T-helper 17 cell (primary cell): ENCODE measurements at places on chromosomes 3 and 15.

DNA sequence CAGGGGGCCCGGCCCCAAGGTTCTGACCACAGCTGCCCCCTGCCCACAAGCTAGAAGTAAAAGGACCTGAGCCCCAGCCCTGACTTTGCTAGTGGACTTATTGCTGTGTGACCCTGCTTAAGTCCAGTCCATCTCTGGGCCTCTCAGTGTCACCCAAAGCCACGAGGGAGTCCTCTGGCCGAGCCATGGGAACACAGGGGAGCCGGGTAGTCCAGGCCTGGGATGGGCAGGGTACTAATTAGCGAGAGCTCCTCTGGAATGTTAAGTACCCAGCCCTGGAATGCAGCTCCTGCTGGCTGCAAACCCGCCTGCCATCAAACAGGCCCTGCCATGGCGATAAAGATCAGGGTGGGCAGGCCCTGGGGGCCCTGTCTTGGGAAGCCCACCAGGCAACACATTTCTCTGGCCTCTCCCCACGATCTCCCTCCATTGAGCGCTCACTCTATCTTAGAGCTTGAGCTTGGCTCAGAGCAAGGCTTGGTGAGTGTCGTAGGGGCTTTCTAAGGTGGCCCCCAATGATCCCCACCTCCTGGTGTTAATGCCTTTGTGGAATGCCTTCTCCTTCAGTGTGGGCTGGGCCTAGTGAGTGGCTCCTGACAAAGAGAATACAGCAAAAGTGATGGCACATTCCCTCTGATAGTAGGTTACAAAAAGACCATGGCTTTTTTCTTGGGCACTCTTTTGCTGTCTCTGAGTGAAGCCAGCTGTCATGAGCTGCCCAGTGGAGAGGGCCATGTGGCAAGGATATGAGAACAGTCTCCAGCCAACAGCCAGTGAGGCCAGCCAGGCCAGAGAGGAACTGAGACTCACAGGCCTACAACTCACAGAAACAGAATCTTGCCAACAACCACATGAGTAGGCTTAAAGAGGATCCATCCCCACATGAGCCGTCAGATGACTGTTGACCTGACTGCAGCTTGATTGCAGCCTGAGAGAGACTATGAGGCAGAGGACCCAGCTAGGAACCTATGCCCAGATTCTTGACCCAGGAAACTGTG, 133.1 kb downstream of the SMAD6 start:
- no peak for DNase-seq

- DNase-seq = no peak
Observed at GRCh38 chr15:98941595-98942255, 65.9 kb downstream of the PGPEP1L start.

- DNase-seq = no peak
Observed at GRCh38 chr3:184184546-184185230, 1.3 kb upstream of the ABCF3 start.

DNA sequence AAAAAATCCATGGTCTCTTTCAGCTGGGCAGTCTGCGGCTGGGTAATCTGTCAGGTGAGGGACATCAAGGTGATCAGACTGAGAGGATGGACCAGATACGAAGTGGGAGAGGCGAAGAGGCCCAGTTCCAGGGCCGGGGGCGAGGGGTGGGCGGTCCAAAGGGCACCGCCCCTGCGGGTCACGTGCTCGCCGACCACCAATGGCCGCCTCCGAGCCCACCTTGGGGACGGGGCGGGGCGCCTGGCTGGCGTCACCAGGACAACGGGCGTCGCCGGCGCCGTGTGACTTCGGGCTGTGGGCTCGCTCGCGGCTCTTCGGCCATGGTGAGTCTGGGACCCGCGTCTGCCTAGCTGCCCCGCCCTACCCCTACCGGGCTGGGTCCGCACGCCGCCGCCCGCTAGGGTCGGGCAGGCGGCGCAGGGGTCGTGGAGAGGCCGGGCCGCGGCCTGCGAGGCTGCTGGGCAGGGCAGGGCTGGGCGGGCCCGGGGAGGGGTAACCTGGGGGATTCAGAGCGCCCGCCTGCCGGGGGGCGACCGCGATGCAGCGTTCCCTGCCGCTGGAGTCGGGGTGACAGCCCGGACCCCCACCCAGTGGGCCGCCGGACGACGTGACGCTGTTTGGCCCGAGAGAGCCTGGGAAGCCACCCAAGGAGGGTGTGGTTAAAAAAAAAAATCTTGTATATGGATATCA, at the start of gene FBXL2:
Gene FBXL2 (plus strand): TSS at position 250 of the 690 bp plus-strand sequence. CDS start 71 bp downstream, at position 321.
- DNase-seq = no peak

GRCh38 chr15:99331381-99331780, 80.1 kb downstream of the LRRC28 start:
- DNase-seq = no peak

GRCh38 chr3:99774467-99774866, 43.2 kb upstream of the CMSS1 start:
- DNase-seq = no peak

DNA sequence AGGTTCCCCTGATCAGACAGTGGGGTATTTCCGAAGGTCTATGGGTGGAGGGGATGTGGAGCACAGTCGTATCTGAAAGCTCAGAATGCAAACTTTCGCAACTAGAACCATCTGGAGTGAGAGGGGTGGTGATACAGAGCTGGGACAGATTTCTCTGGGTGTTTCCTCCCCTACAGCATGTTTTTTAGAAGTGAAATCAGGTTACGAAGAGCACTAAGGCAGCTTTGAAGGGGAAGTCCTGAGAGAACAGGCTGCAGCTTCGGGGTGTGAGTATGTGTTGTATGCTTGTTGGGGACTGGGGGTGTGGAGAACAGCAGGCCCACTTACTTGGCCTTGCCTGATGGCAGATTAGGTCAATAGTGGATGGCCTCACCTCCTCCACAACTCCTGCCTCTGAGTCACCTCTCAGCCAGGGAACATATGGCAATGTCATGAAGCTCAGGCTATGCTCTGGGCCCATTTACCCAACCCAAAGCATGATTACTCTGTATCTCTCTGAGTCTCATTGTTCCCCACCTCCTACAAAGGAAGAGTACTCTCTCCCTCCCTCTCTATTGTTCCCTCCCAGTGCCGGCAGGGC, 107.2 kb upstream of the RASGRP1 start:
- peak; percentile 50 for DNase-seq

GRCh38 chr15:76135516-76135915, 75.7 kb downstream of the TMEM266 start:
- no peak for DNase-seq

DNA sequence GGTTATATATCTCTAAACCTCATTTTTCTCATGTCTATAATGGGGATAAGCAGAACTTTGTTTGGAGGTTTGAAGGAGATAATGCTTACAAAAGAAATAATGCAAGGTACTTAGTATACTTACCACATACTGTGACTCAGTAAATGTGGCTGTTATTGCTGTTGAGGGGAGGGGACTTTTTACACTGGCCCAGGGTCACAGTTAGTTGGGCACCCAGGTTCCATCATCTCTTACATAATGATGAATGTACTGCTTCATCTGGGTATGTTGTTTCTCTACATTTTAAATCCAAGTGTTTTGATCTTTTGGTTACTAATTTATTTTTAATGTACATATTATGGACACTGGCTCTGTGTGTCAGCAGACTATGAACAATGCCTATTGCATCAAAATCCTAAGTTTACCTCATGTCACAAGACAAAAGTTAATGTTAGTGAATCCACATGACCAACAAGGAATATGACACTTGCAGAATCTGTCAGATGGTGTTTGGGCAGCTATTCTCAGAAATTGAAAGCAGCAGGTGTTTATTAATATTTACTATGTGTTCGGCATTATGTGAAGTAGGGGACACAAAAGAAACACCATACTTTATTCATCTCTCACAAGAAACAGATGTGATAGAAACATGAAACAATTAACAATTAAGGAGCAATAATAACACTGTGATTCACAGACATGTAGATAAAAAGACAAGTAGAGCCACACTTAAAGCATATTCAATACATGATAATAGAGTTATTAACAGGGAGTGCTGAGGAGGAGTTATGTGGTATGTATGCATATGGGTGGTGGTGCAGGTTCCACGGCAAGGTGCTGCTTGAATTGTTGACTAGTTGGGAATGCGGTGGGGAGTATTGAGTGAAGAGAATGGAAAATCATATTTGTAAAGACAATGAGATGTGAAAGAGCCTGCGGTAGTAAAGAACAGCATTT, 109.7 kb downstream of the GALK2 start:
- no peak for DNase-seq

GRCh38 chr3:69484507-69485393, 98.9 kb upstream of the FRMD4B start:
- no peak for DNase-seq

DNA sequence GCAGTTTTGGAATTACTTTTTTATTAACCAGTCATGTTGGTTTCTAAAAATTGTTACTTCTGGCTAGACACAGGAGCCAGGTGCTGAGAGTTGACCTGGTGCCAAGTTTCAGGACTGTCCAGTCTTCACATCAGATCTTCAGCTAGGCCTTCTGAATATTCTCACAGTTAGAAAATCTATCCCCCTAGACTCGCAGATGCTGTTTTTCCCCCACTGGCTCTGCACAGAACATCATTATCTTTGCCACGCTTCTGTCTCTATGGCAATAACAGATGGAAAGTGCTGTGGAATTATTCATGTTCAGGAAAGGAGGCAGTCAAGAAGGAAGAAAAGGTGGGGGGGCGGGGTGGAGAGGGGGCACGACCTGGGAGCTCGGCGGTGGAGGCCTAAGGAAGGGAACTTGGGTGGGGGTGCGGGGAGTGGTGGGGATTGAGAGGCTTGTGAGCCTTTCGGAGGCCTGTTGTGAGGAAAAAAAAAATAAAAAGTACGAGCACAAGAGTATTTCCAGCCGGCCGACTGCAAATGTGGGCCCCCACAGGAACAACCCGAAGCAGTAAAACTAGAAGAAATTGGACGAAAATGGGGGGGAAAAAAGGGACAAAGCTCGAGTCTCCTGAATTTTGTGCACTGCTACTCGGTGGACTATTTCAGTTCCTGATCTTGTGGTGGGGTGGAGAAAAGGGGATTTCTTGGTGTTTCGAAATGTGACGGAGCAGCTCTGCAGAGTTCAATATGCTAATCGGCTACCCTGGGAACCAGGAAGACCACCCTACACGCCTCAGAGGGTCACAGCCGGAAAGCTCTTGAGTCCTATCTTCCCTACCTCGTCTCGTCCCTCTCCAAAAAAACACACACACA, 1.5 kb upstream of the SKIL start:
- DNase-seq = peak; percentile 10

DNA sequence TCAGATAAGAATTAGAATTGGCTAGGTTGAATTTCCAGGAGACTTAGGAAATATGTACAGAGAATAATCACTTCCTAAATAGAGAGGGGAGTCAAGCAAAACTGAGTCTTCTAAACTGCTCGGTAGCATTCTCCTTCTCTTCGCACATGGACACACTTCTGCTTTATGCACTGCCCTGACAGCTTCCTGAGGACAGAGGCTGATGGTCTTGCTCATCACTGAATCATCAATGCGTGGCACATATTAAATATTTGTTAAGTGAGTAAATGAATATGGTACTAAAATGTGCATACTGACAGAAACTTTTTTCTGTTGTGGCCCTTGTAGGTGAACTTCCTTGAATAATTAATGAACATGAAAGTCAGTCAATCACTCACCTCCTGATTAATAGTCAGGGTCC, 315.5 kb downstream of the FHIT start:
- no peak for DNase-seq

GRCh38 chr3:58353722-58354553, 21.2 kb downstream of the PXK start:
- no peak for DNase-seq

GRCh38 chr3:122508135-122508914, 6.4 kb downstream of the KPNA1 start:
- DNase-seq = no peak

GRCh38 chr3:98223907-98224672, 40.0 kb upstream of the OR5H6 start:
- no peak for DNase-seq

GRCh38 chr15:95068701-95069521, 837.5 kb downstream of the MCTP2 start:
- DNase-seq = no peak

DNA sequence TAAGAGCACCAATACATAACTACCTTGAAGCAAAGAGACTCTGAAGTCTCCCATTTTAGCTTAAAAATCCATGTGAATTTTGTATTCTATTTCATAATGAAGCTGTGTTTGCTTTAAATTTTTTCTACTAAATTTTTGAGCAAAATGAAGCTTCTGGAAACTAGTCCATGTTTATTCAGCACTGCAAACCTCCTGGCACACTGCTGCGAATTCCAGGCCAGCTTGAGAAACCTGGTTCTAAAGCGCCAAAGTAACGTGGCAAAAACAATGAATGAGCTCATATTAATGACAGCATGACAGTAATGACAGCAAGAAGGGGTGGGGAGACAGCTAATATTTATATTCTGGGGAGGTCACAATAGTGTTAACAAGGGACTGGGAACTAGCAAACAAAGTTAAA, 25.7 kb downstream of the CEP152 start:
- DNase-seq = no peak

DNA sequence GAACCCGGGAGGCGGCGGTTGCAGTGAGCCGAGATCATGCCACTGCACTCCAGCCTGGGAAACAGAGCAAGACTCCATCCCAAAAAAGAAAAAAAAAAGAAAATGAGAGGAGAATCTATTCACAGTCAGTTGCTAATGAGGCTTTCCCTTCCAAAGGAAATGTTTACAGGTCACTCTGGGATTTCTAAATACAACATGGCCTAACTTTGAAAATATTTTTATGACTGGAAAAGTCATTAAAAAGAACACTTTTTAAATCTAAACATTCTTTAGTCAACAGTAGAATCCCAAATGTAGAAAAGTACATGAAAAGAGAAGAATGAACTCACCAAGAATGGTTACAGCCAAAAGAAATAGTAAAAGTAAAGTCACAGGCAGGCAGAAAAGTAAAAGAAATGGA, 78.6 kb downstream of the PLD1 start:
- no peak for DNase-seq

- DNase-seq = no peak
Observed at GRCh38 chr3:25587094-25587493, 77.6 kb downstream of the TOP2B start.

- DNase-seq = no peak
Observed at GRCh38 chr15:78372880-78373279, 32.7 kb downstream of the CRABP1 start.

DNA sequence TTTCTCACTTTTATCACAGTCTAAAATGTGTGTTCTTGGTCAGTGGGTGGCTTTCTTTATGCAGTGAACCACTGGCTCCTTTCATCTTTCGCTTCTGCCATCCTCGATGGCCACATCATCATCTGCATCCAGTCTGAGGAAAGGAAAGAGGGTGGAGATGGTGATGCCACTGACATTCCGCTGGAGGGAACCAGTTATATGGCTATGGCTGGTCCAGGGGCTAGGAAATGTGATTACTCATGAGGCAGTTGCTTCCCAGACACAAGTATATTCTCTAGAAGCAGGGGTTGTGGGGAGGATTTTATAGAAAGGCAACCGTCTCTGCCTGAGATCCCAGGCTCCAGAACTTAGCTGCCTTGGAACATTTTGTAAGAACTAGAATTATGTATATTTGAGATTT, 246.7 kb upstream of the AZI2 start:
- no peak for DNase-seq

GRCh38 chr15:100125401-100126191, 216.2 kb downstream of the ADAMTS17 start:
- DNase-seq = no peak

- no peak for DNase-seq
Observed at GRCh38 chr3:94115482-94115881, 52.6 kb downstream of the NSUN3 start.

GRCh38 chr3:64079369-64080150, 56.3 kb upstream of the PSMD6 start:
- DNase-seq = no peak

GRCh38 chr3:184259878-184260723, 1.3 kb downstream of the CAMK2N2 start:
- peak; percentile 48 for DNase-seq
